ENCODE measurements at places on chromosomes 1 and 21. TPM values are rescaled to one million over a fixed set of nuclear protein-coding genes. Genes with fewer than 3 reads are reported as not detected.

Gene KRTAP13-2
- not detected for total RNA-seq

Gene IGSF3
- 33.2 TPM for total RNA-seq

Gene SLC25A44
- 26.0 TPM for total RNA-seq

Gene OR6K2
- not detected for total RNA-seq

Gene TMEM82
- total RNA-seq, result not detected

Gene COL24A1
- not detected for total RNA-seq

Gene ASCL5
- not detected for total RNA-seq

Gene RBP7
- total RNA-seq, result not detected

Gene BMP8B
- 6.2 TPM for total RNA-seq

Gene SHISAL2A
- not detected for total RNA-seq

Gene ACOT11
- total RNA-seq, result 0.61 TPM

Gene HSD11B1
- total RNA-seq, result not detected

- DNase-seq, result peak; percentile 33
Observed at GRCh38 chr1:167439301-167439988, 78.9 kb downstream of the CD247 start.

DNA sequence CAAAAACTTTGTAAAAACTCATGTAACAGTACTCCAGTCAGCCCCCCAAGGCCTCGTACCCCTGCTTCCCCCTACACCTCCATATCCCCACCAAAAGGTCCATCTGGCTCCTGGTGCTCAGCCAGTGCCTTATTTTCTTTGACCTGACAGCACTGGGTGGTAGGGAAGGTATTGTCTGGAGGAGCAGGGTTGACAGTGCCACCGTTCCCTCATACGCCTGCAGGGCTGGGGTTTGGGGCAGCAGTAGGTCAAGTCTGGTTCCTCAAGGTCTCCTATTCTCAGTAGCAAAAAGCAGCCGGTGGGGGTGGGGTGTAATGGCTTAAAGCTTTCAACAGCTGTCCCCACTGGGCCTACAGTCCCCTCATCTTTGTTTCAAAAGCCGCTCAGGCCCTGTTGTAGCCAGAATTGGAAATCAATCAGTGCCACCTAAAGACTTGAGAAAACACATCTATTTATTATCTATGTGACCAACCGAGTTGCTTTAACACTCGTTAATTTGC, 25.3 kb upstream of the TTF2 start:
- DNase-seq, result no peak

- DNase-seq, result no peak
Observed at GRCh38 chr1:181190364-181191035, 102.0 kb downstream of the IER5 start.

- no peak for DNase-seq
Observed at GRCh38 chr1:155967341-155968050, 10.9 kb downstream of the ARHGEF2 start.

DNA sequence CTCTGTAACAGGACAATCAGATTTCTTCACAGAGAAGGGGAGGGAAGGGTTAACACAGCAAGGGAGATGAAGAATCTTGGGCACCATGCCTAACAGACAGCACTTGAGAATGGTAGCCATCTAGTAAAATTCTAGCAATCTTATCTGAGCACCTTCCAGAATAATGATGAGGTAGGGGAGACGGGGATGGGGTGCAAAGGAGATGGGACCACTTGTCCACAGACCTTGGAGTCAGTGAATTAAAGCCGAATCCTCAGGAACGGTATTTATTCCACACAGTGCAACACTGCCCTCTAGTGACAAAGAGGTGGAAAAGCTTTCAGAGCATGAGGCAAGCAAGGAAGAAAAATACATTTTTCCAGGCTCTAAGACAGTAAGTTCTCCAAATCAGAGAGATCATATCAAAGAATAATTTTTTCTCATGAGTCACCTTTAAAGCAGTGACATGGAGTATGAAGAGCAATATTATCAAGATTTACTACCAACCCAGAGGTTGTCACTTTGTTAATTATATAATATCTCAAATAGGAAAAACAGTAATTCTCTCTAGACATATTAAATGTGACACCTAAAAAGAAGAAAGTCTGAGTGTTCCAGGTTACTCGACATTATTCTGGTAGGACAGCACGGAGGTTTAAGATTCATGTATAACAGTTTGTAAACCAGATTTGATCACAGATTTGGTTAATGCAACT, 43.3 kb upstream of the LPAR3 start:
- DNase-seq, result peak; percentile 69

GRCh38 chr21:16837721-16838120, 675.1 kb upstream of the CXADR start:
- DNase-seq, result no peak

GRCh38 chr1:30668024-30668423, 55.4 kb downstream of the MATN1 start:
- no peak for DNase-seq

DNA sequence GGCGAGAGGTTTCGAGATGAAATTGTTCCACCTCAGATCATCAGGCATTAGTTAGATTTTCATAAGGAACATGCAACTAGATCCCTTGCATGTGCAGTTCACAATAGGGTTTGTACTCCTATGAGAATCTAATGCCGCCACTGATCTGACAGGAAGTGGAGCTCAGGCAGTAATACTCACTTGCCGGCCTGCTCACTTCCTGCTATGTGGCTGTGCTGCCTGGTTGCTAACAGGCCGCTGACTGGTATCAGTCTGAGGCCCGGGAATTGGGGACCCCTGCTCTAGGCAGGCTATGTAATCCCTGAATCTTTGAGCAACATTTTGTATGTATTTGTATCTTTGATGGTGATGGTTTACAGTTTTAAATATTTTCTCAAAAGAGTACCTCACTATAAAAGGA, 32.5 kb downstream of the XKR8 start:
- DNase-seq, result no peak

- no peak for DNase-seq
Observed at GRCh38 chr1:227666286-227666685, 68.8 kb downstream of the JMJD4 start.

GRCh38 chr1:212655668-212656440, 43.8 kb downstream of the BATF3 start:
- DNase-seq, result no peak

DNA sequence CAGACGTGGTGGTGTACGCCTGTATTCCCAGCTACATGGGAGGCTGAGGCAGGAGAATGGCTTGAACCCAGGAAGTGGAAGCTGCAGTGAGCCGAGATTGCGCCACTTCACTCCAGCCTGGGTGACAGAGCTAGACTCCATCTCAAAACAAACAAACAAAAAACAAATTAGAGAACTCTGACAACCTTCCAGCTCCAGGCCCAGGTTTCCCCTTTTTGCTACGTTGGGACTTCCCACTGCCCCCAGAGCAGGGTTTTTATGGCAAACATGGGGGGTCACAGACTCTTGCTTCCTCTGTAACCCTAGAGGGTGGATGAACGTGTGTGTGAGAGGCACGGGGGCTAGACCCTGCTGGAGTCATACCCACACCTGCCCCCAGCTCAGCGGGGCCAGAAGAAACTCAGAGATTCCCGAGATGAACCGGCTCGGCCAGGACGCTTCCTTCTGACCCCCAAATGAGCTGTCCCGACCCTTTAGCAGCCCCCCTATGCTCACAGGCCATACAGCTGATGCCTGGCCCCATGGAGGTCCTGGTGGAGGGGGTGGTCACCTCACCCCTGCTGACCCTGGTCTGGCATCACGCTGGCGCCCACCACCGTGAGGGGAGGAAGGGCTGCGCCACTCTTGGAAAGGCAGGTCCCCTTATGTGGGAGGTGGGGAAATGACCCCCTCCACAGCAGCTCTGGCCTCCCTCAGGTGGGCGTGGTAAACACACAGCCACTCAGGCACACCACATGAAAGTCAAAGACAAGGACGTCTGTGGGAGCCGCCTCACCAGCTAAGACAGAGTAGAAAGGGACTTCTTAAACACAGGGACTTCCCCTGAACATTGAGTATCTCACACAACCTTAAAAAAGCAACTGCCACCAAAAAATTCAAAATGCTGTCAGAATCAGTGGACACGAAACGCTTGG, 7.1 kb downstream of the GPR157 start:
- DNase-seq, result no peak

DNA sequence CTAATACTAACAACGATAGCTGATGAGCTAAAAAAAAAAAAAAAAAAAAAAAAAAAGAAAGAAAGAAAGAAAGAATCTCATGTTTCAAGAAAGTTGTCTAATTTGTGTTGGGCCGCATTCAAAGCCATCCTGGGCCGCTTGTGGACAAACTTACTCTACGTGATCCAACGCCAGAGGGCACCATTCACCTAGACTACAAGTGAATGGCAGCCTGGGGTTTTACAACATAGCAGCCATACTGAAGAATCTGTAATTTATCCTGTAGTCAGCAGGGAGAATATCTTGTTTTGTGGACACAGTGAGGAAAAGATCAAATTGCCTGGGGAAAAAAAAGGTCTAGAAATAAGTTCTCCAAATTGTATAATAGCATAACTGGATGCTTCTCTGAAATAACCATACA, 47.0 kb downstream of the CYP2J2 start:
- peak; percentile 79 for DNase-seq

DNA sequence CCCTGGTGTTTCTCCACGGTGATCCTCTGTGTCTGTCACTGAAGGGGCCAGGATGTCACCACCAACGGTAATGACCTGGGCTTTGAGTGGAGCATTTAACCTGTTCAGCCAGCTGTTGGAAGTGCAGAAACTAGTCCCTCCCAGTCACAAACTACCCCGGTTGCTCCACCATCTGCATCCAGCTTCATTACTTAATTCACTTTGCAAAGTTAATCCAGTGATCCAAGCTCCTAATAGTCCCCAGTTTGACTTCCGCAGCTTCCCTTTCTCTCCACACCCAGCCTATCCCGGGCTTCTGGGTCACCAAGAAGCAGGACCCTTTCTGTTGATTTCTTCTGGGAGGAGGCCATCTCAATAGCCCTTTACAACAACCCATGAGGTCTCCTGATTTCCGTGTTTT, 63.5 kb downstream of the MDM4 start:
- no peak for DNase-seq

DNA sequence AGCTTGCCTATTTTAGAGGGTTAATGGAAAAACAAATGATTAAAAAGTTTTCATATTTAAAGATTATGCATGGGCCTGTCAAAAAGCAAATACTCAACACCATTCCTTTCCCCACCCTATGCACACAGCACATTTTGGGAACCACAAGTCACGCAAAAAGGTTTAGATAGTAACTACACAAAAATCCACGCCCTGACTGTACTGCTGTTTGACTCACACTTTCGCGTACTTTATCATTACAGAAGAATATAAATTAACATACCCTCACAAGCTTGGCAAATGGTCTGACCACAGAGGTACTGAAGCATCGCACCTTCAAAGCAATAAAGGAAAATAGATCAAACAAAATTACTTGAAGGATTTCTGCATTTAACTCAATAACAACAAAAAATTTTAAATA, 1.4 kb downstream of the ATP5PO start:
- no peak for DNase-seq

DNA sequence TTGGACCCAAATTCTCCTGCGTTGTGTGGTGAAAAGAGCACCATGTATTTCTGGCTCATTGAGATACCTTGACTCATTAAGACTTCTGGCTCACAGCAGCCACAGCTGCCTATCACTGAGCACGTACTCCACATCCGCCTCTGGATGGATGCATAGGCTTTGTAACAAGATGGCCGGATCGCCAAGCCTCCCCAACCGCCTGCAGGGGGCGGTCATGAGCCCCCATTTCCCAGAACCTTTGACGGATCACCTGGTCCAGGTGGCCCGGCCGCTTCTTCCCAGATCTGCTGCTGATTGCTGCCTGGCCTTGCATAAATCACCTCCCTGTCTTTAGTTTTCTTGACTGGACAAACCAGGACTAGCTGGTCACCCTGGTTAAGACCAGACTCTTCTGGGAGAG, 156.5 kb upstream of the KLHDC7A start:
- DNase-seq, result peak; percentile 39

DNA sequence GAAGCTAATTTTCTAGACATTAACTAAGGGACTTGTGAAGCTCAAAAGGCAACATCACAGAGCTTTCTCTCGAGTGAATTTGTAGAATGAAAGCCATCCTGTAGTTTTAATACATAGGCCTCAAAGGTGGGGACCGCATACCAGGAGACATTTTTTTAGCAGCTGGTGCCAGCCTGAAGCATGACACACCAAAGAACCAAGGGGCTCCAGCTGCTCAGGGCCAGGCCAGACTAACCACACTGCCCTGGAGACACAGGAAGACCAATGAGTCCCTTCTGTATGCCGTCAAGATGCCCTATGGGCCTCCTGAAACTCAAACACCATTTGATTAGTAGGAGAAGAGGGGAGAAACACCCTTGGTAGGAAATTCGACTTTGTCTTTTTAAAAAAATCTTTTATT, 113.9 kb upstream of the CACNA1E start:
- DNase-seq, result no peak

- DNase-seq, result no peak
Observed at GRCh38 chr1:205668951-205669340, 11.4 kb downstream of the SLC45A3 start.

DNA sequence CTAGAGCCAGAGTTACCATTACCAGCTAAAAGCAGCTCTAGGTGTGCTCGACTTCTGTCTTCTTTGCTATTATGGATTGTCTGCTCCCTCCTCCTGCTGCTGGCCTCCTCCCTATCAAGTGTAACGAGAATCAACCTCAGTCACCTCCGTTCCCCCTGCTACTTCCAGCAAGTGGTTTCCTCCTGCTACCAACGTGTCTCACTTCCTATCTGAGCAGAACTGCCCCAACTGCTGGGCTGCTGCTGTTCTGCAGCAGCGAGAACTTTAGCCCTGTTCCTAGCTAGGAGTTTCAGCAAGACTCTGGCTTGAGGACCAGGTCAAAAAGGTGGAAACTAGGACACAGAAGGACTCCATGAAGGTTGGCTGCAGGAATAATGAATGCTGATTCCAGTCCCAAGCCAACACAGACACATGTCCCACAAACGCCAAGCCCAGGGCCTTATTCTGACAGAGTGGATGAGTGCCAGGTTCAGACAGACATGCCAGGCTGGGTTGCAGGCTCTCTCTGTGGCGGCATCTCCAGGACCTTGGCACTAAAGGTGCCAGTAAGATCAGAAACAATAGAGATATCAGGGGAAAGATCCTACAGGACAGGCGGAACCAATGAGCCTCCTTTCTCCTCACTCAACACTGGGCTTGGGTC, 46.9 kb downstream of the CD34 start:
- DNase-seq, result no peak

- no peak for DNase-seq
Observed at GRCh38 chr1:45430490-45430889, 60.5 kb downstream of the TESK2 start.
